ENCODE measurements at places on chromosomes 16 and 17.

- no peak for DNase-seq
Observed at GRCh38 chr17:46876926-46877325, 25.5 kb downstream of the WNT9B start.

DNA sequence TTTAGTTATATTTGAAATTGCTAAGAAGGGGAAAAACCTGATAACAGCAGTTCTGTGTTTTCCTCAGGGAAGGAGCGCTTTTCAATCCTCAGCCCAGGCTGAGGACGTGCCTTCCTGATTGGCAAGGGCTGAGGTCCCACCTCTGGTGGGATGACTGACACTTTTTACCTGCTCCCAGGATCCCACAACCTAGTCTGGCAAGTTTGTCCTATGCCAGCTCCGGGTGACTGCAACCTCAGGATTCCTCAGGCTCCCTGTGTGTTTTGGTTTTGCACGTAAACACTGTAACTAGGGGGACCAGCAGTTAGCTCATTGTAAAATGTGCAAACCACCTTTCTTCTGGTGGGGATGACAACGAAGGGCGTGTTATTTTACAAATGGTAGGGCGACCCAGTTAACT is 7.5 kb downstream of the MARCHF10 start:
- DNase-seq = no peak

DNA sequence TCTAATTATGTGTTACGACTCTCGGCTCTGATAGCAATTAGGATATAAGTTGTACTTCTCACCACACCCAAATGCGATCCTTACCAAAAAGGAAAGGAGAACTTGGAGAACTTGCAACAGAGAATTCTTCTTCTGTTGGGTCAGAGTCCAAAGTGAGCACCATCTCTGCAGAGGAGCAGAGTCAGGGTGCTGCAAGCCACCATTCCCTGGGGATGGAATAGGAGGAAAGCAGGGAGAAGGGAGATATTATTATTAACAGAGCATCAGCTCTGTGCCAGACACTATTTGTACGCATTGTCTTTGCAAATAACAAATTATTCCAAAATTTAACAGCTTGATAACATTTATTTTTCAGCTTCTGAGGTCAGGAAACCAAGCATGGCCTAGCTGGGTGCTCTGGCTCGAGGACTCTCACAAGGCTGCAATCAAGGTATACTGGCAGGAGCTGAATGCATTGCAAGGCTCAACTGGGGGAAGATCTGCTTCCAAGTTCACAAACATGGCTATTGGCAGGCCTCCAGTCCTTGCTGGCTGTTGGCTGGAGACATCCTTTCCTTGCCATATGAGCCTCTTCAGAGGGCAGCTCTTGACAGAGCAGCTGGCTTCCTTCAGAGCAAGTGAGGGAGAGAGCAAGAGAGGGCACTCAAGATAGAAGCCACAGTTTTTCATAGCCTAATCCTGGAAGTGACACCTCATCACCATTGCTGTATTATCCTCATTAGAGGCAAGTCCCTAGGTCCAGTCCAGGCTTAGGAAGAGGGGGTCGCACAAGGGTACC is 296.2 kb upstream of the CDH5 start:
- peak; percentile 10 for DNase-seq

DNA sequence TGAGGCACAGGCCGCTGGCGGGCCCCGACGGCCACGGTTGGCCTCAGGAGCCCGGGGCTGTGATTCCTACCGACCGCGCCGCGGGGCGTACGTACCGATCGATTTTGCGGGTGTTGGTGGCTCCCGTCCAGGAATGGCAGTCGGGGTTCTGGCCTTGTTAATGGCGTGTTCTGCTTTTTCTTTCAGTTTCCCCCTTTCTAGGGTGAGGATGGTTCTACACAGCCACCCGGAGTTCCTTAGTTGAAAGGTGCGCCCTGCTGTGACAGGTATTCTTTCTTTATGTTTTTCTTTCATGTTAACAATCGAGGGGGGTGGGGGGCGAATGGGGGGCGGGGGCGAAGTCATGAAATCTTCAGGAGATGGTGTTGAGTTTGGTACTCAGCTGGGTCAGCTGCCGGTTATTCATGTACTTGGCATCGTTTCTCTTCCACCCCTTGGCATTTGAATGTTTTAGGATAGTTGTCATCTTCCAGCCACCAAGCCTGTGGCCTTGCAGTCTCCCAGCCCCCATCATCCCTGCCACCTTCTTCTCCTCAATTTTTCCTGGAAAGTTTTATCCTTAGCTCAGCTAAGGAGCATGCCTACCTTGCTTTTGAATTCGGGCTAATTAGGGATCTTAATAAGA is 802 bp downstream of the CYLD start:
- DNase-seq = no peak

DNA sequence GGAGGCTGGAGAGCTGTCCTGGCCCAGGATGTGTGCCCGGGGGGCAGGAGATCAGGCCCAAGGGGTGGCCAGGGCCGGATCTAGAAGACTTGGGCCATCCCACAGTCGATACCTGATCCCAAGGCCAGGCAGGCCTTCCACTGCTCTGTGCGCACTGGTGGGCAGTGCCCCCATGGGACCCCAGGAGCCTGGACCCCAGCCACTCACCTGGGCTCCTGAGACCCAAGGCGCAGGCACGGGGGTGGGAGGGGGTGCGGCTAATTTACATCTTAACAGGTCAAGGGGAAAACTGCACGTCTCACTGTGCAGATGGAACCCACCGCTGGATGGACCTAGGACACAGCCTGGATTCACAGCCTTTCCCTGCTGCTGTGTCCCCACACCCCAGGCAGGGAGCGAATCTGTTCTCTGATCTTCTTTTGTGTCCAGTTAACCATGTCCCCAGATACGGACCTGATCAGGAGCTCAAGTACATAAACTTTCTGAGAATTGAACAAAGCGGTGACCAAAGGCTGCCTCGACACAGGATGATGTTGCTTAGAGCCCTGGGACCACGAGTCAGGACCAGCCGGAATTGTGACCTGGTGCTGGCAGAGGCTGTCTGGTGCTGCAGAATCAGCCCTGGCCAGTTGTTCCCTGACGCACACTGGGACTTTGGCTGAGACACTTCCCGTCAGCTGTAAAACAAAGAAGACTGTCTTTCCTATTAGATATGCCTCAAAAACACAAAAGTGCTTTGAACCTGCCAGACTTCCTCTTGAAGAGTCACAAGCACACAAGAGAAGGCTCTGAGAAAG is 60.6 kb downstream of the TNFRSF13B start:
- no peak for DNase-seq

DNA sequence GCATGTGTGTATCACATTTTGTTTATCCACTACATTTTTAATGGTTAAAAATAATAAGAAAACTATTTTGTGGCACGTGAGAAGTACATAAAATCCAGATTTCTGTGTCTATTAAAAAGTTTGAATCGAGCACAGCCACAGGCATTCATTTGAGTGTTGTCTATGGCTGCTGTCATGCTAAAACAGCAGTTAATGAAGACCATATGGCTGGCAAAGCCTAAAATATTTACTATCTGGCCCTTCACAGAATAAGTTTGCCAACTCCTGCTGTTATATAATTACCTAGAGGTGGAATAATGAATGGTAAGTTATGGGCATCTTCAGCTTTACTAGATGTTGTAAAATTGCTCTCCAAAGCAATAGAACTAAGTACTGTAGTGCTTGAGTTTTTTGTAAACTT is 30.5 kb downstream of the TMEM98 start:
- no peak for DNase-seq

DNA sequence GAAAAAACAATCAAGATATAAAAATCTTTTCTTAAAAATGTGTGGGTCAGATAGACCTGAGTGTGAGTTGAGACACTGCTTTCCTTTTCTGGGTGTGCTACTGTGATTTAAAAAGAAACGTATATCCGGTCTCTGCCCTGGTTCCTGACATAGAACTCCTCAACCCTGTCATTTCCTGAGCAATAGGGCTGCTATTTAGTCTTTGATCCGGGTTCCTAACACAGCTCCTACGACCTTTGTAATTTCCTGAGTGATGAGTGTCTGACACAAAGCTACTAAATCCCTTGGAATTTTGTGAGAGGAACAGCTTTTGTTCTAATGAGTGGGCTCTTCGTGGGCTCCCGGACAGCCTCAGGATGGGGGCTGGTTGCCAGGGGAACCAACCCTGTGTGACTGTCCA is 93.9 kb upstream of the FA2H start:
- DNase-seq = no peak

DNA sequence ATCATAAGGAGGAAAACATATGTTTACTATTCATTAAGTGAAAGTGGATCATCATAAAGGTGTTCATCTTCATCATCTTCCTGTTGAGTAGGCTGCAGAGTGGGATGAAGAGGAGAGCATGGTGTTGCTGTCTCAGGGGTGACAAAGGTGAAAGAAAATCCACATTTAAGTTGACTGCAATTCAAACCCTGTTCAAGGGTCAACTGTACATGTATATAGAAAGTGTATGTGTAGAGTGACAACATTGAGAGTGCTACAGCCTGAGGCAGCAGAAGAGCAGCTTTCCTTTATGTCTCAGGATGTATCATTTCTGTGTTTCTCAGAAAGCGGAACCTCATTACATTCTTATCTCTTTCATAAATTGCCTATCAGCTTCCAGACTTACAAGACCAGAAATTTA is 17.2 kb downstream of the ORC6 start:
- no peak for DNase-seq

DNA sequence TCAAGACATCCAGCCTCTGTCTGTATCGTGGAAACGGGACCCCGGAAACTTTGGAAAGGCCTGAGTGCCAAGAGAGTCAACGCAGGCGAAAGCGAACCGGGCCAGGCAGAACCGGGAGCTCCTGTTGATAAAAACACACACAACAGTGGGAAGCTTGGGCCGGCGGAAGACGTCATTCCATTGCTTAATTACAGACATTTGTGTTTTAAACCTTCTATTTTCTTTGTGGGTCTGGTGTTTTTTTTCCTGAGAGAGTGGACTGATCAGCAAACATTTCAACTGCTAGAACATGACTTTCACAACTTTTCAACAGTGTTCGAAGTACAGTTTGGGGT is 878 bp upstream of the RNF157 start:
- no peak for DNase-seq

DNA sequence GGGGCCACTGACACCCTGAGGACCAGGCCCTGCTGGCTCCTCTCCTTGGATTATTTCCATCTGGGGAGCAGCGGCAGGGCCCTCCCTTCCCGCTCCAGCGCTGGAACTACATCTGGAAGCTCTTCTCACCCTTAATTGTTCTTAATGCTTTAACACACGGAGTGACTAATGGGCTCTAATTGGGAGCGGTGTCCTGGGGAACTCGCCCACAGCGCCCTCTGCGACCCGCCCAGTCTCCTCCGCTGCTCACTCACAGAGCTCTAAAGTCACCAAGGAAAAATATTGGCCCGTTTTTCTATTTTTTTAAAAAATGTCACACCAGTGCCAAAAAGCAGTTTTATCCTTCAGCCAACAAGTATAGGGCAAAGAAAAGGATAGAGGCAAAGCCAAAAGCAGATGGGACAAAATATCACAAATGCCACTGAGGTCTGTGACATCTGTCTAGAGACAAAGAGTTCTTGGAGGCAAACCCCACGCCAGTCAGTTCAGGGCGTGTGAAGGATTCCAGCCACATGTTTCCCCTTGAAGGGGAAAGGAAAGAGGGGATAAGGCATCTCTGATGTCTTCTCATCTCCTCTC is 134.7 kb downstream of the RBFOX3 start:
- DNase-seq = no peak

GRCh38 chr17:60888812-60889709 is 211.4 kb downstream of the BCAS3 start:
- no peak for DNase-seq

GRCh38 chr17:20173091-20173490 is 163.9 kb downstream of the SPECC1 start:
- no peak for DNase-seq

DNA sequence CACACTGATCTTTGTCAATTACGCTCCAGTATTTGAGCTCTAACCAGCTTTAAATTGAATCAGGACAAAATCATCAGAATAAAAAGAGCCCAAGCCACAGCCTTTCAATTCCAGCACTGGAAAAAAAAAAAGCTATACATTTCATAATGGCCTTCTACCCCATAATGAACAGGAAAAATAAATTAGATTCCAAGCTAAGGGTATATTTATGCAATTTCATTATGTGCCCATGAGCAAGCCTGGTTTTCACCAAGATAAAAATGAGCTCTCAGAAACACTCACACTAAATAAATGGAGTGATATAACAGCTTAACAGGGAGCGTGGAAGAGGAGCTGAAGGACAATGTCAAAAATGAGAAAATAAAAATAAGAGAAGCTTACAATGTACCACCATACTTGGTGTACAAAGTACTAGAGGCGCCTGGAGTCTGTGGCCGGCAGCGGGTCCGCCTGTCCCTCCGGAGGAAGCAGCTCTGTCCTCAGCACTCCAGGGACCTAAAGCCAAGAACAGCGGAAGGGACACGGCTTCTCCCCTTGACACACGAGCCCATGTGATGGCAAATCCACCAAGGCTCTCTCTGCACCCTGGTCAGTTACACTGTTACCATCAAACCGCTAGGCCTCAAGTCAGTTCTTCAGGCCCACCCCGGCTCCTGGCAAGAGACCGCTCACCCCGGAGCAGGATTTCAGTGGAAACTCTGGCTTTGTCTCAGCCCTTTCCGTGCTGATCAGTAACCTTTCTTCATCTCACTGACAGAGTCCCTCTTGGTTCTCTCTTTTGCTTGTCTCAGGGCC is 69.6 kb downstream of the RBFOX3 start:
- no peak for DNase-seq

DNA sequence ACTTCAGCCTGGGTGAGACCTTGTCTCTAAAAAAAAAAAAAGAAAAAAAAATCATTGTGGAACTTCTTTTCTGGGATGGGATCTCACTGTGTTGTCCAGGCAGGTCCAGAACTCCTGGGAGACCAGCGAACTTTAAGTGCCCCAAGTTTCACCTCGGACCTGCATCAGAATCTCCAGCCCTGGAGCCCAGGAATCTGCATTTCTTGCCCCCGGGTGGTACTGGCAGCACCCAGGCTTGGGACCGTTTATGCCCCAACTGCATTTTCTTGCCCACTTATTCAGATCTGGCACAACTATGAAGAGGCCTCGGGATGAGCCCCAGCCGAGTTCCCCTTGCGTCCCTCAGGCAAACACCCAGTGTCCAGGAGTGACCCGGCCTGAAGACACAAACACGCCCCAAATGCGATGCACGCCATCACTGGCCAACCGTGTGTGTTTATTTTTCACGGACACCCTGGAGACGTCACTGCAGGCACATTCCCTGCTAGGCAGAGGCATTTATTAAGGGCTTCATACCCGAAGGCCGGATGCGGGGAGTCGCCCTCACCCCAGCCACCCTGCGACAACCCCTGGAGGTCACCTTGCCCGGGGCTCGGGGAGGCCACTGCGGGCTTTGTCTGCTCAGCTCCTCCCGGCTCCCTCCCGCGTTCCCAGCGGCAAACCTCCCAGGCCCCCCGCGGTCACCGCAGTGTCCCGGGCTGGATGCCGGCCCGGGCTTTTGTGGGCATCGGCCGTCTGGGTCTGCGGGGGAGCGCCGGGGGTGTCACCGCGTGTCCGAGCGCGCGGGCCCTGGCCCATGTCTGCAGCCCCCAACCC is 684 bp upstream of the SPIRE2 start:
- DNase-seq = no peak

All from smooth muscle cell of the brain vasculature (primary cell).